ENCODE measurements at places on chromosomes 3 and 15.

GRCh38 chr3:129101370-129102138 lies 20.1 kb downstream of the RAB43 start:
- DNase-seq, result no peak

DNA sequence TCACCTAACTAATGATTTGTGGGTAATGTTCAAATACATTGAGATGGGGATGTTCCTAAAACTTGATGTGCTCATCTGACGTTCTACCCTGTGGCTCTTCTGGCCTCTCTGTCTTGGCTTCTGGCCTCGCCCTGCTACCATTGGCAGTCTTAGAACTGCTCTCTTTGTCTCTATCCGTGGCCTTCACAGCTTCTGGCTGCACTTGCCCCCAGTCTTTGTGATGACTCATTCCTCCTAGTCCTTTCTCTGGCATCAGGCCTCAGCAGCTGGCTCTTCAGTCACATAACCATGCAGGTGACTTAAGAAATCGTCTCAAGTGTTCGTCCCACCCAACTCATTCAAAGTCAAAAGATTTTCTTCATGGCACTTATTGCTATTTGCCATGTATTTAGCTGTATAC lies 188.1 kb downstream of the BBX start:
- peak; percentile 43 for DNase-seq

GRCh38 chr15:73176598-73176997 lies 124.3 kb downstream of the NEO1 start:
- DNase-seq, result no peak

- DNase-seq, result no peak
Observed at GRCh38 chr3:121748680-121749275, 763 bp downstream of the GOLGB1 start.

- no peak for DNase-seq
Observed at GRCh38 chr3:193720169-193720568, 127.2 kb downstream of the OPA1 start.

- DNase-seq, result no peak
Observed at GRCh38 chr3:57727106-57727505, 29.0 kb upstream of the SLMAP start.

DNA sequence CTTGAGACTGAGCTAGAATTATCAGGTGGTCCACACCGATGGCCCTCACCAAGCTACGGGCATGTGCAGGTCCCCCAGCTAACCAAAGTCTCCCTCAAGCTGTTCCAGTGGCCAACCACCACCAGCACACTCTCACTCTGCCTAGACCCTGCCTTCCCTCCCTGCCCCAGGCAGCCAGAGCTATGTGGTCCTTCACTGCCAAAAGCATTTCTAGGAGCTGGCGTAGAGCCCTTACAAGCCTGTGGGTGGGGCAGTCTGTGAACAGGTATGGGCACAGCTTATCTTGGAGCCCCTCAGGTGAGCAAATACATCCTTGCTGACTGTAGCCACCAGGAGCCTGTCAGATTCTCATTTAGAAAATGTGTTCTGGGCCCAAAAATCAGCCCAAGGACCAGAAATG lies 159.8 kb upstream of the PPP2R3A start:
- DNase-seq, result no peak
